Activated naive CD4-positive, alpha-beta T cell treated with anti-CD3 and anti-CD28 coated beads for 36 hours (primary cell): ENCODE measurements at places on chromosomes 2 and 18. TPM values are rescaled to one million over a fixed set of nuclear protein-coding genes. Genes with fewer than 3 reads are reported as not detected.

SERPINB12 gene
- total RNA-seq: not detected

ACMSD gene
- total RNA-seq: not detected

RAB6C gene
- not detected for total RNA-seq

STAM2 gene
- 9.6 TPM for total RNA-seq

HOXD12 gene
- total RNA-seq: not detected

CD8B gene
- total RNA-seq: 0.94 TPM

DNA sequence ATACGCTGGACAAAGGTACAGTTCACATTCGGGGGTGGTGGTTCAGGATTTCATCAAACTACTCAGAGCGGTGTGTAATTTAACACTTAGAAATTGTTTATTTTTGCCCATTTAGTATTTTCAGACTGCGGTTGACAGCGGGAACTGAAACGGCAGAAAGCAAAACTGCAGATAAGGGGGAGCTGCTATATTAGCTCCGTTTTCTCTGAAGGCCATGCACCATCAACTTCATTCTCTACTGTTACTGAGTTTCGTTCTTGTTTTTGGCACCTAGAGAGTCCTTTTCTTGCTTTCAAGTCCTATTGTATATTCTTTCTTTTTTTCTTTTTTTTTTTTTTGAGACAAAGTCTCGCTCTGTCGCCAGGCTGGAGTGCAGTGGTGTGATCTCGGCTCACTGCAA lies 121.5 kb upstream of the SP3 start:
- no peak for DNase-seq

GRCh38 chr18:26686532-26686931 lies 138.2 kb upstream of the KCTD1 start:
- no peak for DNase-seq

DNA sequence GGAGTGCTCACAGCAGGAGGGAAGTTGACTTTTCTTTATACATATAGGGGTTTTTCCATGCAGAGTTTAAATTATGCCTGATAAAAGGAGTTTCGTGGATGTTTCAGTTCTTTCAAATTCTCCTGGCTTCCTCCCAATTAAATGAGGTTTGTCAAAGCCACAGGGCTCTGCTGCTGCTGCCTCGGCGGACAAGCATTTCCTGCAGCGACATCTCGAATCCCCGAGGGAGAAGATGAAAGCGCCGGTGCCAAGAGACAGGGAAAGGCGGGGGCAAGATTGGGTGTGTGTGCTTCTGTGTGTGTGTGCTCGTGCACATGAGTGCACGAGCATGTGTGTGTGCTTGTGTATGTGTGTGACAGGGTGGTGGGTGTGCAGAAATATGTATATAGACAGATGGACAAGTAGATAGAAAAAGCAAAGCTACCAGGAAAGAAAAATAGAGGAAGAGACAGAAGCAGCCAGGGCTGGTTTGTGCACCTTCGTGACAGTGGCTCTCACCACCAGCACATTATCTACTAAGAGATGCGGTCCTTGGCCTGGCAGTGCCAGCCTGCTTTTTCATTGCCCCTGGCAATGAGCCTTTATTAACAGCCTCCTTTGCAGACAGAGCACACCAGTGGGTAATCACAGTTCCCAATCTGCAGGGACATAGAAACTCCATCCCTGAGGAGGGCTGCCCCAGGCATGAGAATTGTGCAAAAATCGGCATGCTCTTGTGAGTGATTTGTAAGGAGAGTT lies 76.2 kb downstream of the CDK15 start:
- peak; percentile 14 for DNase-seq

DNA sequence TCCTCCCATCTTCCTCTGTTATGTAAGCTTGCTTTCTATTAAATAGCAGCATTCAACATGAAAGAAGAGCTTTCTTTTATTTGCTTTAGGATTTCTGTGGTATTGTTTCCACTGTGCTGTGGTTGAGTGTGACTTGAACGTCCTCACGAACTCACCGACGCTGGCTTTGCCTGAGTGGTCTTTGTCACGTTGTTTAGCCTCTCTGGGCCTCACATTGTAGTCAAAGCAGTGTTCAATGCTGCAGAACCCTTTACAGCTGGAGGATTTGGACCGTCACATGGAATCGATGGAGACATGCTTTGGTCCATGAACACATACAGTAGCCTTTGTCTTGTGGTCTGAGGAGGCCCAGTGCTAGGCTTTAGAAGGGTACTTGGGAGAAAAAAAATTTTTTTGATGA lies 66.3 kb downstream of the TANC1 start:
- no peak for DNase-seq

- DNase-seq: no peak
Observed at GRCh38 chr2:60509066-60509465, 44.4 kb downstream of the BCL11A start.

- no peak for DNase-seq
Observed at GRCh38 chr2:192005211-192005610, 158.3 kb upstream of the CAVIN2 start.

DNA sequence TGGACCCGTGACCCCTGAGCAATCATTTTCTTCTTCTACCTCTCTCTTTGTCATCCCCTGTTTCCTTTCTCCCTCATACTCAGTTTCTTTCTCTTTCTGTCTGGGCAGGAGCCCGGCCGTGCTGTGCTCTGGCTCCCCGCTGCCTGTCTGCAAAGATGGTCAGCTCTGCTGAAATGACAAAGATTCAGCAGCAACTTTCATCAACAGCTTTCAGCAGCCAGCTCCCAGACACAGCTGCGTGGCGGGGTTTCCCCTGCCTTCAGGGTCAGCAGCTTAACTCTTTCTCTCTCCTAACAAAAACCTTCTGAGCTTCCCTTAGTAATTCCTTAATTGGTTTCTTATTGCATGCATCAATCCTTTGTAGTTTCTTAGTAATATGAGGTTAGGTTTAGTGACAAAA lies 1234.4 kb downstream of the CNTNAP5 start:
- no peak for DNase-seq

DNA sequence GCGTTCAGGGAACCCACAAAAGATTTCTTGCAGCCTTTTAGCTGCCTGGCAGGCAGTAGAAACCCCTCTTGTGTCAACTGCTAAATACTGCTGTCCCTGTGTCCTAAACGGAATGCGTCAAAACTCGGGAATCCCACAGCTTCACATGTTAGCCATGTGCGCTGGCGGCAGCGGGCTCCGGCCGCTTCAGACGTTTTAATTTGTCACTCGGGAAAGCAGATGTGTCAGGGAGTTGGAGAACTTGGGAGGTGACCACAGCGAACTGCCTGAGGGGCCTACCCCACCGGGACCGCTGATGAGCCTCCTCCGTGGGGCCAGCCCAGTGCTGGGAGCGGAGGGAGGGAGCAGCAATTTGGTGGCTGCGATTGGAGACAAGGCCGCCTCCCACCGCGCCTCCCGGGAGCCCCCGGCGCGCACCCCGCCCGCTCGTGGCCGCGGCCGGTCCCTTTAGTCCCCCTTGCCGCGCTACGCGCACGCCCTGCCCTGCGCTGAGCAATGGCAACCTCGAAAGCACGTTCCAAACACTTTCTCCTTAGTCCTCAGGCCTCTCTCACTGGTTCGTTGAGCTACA lies 146.1 kb upstream of the SATB2 start:
- no peak for DNase-seq

DNA sequence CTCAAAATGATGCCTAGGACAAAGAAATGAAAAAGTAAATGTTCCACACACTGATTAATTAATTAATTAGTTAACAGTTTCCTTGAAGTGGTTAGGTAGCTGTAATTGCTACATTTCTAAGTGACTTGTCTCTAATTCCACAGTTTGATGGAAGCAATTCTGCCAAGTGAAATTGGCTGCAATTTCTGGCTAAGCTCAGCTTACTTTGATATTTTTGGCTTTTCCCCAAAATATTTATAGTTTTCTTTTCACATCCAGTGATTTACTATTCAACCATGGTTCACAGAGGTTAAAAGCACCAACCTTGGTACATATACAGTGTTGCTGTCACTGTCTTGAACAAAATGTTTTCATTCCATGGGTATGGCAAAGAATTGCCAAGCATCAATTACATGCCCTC lies 459.5 kb upstream of the CDH20 start:
- no peak for DNase-seq

- no peak for DNase-seq
Observed at GRCh38 chr18:11104307-11104706, 45.1 kb downstream of the PIEZO2 start.

DNA sequence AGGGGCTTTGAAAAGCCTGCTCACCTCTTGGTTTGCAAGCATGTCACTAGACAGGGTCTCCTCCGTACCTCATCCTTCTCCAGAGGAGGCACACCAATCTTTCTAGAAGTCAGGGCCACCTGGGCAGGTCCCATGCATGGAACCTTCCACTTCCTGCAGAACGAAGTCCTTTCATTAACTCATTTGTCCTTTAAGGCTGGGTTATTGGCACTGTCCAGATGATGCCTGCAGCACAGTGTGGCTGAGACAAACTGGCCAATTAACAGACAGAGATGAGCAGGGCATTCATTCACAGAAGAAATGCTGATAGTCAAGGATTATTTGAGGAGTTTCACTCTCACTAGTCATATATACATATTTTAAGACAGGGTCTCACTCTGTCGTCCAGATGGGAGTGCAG lies 245.3 kb downstream of the TFCP2L1 start:
- no peak for DNase-seq

- no peak for DNase-seq
Observed at GRCh38 chr2:145110668-145111356, 590.9 kb upstream of the ZEB2 start.

DNA sequence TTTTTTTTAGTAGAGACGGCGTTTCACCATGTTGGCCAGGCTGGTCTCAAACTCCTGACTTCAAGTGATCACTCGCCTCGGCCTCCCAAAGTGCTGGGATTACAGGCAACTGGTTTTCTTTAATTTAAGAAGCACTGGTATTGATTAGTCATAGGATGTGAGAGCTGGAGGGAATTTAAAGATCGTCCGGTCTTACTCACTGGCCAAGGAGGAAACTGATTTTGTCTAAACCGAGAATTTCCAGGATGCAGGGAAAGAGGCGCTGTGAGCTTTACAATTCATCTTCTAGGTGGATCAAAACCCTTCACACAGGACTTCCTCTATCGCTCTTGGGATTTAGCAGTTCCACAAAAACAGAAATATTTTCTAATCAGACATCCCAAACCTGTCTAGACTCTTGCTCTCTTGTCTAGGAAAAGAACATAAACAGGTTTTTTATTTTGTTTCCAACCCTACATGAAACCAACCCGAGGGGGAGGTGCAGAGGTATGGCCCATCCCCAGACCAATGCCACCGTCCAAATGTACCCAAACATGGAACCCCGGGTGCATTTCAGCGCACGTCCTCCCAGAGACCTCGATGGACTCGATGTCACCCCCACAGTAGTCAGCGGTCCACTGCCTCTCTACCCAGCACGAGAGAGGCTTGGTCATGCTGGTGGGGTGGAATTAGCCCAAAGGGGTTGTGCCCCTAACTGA lies 12.5 kb upstream of the TUBB6 start:
- DNase-seq: no peak

DNA sequence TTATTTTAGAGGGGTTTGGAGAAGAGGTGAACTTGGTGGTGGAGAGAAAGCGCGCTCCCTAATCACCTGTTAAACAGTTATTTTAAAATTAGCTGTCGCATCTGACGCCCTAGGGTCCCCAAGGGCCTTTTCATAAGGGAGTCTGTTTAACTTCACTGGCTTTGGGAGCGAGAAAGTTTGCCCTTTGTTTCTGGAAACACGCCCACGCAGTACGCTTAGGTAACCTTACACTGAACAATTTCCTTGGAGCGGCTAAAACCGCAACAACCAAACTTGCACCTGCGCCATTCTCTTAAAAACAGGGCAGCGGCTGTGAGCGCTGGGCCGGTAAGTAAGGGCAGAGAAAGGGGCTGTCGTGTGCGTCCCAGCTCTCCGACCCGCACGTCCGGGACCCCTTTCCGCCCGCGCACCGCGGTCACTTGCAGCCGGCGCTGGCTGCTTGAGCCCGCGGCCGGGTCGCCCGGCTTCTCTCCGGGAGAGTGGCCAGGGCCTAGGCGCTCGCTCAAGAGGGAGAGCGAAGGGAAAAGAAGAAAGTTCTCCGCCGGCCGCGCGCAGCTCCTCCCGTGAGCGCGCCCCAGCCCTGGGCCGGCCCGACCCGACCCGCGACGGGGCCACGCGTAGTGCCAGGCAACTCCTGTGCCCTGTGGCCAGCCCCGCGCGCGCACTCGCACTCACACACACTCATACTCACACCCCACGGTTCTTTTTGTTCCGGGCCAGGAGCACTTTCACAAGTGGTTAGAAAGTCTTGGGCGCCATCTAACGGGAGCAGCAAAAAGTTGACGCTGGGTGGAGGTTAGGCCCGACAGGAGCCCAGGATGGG lies 19.2 kb downstream of the POU3F3 start:
- peak; percentile 73 for DNase-seq
